ENCODE measurements at places on chromosomes 7 and 10. TPM values are rescaled to one million over a fixed set of nuclear protein-coding genes. Genes with fewer than 3 reads are reported as not detected.

The DCLRE1A gene
- 11.3 TPM for total RNA-seq

The MMD2 gene
- not detected for total RNA-seq

The NT5C3A gene
- total RNA-seq, result 9.5 TPM

The NFE2L3 gene
- total RNA-seq, result 1.9 TPM

The LRRTM3 gene
- total RNA-seq, result not detected

The RPEL1 gene
- total RNA-seq, result not detected

The TMEM225B gene
- 0.17 TPM for total RNA-seq

The FEZF1 gene
- not detected for total RNA-seq

The GHRHR gene
- 0.50 TPM for total RNA-seq

The LRRC4 gene
- total RNA-seq, result 0.75 TPM

The RET gene
- total RNA-seq, result 0.33 TPM

The GPR85 gene
- total RNA-seq, result 1.7 TPM

The TEX36 gene
- not detected for total RNA-seq

GRCh38 chr10:62926407-62926806, 110.2 kb upstream of the EGR2 start:
- no peak for DNase-seq

GRCh38 chr7:2141021-2141410, 91.7 kb downstream of the MAD1L1 start:
- no peak for DNase-seq

- no peak for DNase-seq
These were observed 168.4 kb downstream of the EVX1 start for GRCh38 chr7:27410812-27411544.

DNA sequence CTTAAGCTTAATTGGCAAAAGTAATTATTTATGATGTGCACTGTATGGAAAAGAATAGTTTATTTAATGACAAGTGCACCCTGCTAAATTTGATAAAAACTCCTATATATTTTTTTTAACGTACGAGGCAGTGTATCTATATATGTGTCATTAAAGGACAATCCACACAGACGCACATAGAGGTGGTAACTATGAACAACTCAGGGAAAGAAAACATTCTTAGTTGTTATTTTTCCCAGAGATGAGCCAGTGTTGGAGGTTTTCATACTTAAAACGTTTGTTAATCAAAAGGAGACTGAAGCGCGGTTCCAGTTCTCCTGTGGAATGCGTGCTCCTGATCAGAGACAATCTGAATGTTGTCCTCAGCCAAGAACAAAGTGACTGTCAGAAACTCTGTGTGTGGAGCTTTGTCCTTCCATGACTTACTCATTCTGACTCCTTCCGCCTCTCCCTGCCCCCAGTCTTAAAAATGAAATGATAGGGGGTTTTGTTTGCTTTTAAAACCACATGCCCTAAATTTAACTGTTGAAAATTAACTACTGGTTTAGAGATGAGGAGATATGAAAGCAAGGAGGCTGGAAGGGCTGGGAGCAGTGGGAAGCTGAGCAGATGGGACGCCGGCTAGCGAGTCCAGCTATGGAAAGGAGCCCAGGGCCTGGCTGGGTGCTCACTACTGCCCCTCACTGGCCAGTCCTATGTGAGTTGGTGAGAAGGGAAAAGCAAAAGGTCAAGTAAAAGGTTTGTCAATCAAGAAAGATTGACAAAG, 99.6 kb downstream of the SVIL start:
- no peak for DNase-seq

DNA sequence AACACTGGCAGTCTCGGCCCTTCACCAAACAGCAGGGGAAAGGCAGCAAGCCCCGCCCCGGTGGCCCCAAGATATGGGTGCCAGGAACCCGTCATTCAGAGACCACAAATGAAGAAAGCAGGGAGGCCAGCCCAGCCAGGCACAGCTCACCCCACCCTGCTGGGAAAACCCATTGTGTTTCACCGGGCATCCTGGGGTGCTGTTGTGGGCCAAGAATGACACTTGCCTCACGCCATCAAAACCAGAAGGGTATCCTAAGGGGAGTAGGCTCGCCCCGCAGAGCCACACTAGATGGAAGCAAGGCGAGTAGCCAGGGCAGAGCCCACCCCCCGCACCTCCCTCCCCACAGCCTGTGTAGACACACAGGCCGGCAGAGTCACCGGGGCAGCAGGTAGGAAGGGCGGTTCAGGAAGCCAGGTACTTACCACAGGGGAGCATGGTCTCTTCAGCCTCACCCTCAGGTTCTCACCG, 72.5 kb upstream of the KCNMA1 start:
- DNase-seq, result no peak

- DNase-seq, result no peak
These were observed 11.9 kb upstream of the LMOD2 start for GRCh38 chr7:123643495-123644441.

GRCh38 chr10:44835300-44835699, 75.8 kb upstream of the TMEM72 start:
- DNase-seq, result no peak

GRCh38 chr7:150446288-150446938, 4.0 kb upstream of the GIMAP8 start:
- no peak for DNase-seq

DNA sequence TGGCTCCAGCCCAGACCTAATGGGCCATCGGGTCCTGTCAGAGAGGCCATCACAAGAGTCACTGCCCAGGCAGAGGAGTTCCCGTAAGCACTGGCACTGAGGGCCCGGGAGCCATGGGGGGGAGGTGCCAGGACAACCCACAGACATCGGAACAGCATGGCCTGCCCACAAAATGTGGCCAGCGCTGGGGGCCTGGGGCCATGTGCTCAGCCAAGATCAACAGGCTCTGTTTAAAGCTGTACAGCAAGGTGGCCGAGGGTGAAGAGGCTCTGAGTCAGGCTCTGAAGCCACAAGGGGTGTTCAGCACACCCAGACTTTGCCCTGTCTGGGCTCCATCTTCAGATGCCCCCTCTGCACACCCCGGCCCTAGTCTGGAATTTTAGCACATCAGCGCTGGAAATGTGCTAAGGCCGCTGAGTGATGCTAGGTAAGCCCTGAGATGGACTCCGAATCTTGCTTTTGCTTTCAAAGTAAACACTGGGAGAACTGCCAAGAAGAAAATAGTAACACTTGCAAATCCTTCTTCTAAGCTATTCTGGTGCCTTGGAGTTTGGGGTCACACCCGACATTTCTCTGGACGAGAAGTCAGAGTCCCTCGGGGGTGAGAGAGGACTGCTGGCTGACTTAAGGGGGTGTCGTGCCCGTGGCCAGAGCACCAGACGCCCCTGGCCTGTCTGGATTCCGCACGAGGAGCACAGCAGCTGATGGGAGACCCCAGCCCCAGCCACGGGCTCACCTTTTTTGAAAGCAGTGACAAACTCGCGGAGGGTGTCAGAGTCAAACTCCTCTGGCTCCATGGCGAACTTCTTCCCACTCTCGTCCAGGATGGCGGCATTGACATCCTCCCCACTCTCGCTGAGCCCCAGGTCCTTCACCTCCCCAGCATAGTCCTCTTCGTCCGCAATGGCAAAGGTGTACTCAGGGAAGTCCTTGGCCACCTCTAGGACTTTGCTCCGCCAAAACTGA, 23.6 kb downstream of the PDIA4 start:
- no peak for DNase-seq

DNA sequence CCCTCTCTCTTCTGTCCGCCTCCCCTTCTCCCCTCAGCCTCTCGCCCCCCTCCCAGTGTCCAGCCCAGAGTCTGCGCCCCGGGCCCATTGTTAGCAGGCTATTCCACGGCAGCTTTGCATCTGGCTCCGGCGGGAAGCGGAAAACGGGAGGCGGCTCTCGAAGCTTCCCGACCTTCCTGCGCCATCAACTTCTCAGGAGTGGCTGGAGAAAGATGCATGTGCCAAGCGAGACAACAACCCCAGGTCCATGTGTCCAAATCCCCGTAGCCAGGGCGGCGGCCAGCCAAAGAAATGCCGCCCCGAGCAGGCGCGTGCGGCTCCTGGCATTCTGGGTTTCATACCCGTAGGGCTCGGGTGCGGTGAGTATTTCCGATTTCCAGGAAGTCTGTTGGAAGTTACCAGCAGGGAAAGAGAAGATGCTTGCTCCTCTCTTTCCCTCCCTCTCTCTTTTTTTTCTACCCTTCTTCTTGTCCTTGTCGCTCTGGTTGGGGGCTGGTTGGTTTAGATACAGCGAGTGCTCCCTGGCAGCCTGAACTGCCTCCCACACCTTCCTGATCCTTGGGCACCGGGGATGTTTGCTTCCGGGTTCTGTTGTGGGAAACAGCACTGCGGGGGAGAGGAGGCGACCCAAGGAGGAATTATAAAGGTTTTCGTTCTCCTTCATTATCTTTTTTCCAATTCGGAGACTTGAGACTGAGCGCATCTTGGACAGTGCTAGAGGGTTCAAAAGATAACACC, 1.2 kb upstream of the HOXA2 start:
- DNase-seq, result no peak

DNA sequence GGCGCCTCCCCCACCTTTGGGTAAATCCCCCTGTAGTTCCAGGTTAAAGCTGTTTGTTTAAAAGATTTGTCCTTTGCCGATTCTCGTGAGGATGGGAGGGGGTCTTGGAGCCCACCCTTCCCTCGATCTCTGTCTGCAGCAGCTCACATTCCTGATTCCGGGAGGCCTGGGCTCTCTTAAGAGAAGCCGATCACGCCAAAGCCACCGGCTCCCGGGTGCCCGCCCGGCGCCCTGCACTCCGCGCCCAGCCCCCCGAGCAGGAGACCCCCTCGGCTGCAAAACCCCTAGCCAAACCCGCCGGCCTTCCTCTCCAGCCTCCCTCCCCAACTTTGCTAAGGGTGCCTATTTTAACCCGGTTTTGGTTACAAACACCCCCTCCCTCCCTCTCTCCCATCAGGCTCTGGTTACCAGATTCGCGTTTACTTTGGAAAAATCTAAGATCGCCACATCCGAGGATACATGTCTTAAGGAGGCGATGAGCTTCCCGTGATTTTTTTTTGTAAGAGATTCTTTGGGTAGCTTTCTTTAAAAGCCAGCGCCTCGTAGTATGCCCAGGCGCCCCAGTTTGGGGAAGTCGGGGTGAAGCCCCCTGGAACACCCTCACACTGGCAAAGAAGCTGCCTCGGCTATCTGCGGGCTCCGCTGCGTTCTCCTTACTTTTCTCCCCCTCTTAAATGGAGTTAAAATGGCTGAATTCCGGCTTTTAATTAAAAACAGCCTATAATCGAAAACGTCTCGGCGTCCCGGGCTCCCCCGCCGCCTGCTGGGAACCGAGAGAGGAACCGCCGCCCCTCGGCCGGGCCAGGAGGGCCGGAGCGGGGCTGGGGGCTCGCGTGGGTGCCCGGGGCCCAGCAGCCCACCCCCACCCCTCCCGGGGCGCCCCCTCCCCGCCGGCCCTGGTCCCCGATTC, 983 bp downstream of the TNRC18 start:
- DNase-seq, result no peak

DNA sequence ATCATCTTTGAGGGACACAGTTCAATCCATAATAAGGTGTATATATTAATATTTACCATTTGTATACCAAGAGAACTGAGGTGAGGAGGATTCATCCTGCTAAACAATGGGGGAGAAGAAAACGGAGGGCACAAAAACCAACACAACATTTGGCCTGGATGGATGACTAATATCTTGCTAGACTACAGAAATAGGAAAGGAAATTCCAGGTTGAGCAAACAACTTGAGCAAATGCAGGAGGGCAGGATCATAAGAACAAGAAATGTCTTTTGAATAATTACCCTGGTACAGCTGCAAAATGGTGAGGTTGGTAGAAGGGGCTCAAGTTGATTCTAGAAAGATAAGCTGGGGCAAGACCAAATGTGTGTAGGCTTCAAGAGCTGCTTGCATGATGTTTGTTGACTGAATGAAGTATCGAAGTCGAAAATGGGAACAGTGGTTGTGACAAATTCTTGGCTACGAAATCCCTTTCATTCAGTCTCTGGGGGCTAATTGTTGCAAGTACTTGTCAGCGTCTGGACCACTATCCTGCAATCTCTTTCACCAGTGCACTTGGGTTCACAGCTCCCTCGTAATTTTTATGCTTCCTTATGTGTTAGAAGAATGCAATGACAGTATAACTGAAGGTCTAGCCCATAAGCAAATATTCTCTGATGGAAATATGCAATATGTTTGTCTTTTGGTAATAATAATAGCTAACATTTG, 176.2 kb downstream of the PTEN start:
- DNase-seq, result no peak

DNA sequence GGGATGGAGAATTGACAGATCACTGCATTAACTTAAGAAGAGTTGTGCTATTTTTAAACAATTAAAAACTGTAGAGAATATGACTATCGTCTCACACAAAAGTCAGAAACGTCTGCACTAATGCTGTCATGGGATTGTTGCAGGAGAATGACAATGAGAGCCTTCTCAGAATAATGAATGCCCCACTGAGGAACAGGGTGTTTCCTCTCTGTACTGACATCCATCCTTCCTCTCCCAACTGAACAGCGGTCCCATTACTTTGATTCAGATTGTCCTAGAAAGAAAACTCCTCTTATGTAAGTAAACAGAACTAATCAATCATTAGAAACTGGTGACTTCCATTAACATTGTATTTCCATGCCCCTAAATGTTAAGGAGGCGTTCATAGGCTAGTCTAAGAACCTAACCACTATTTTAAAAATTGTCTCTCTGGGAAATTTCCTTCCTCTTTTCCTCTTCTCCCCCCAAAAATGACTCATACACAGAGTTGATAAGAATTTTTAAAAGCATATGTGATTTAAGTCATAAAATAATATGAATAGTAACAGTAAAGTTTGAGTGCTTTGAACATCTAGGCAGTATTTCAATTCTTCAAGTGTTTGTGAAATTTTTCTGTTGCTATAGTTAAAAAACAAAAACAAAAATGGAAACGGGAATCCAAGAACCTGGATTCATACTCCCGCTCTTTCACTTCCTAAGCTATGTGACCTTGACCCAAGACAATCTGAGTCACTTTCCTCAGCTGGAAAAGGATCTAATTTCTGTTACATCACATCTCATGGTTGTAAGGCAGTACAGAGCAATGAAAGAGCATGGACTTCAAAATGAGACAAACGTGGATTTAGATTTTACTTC, 12.7 kb upstream of the MACC1 start:
- no peak for DNase-seq

- DNase-seq, result no peak
These were observed 153.3 kb downstream of the VWC2 start for GRCh38 chr7:49926720-49927119.

GRCh38 chr7:68547799-68548198, 1050.5 kb upstream of the AUTS2 start:
- no peak for DNase-seq

- DNase-seq, result peak; percentile 68
These were observed at the start of gene SLC29A4 for GRCh38 chr7:5282543-5283316. SLC29A4 (plus strand) TSS chr7:5282943; CDS start chr7:5287817, 4,874 bp downstream.

DNA sequence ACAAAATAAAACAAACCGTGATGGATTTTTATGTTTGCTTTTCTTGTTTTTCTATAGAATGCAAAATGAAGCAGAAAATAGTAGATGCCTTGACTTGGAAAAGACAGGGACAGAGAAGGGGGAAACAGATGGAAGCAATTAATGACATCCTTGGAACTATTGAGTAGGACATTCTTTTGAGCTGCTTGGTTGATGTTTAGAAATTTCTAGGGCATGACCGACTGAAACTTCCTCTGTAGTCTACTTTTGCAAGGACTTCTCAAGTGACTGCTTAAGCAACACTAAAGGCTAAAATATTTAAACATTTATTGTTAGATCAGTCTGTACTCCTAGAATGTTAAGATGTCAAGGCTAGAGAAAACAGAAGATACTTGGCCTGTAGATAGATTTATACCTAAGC, 49.4 kb downstream of the VCL start:
- DNase-seq, result no peak

GRCh38 chr10:70901276-70901878, 13.0 kb upstream of the PCBD1 start:
- no peak for DNase-seq

- no peak for DNase-seq
These were observed 81.0 kb upstream of the STK17A start for GRCh38 chr7:43501870-43502269.

GRCh38 chr10:96074776-96075175, 31.4 kb downstream of the CCNJ start:
- DNase-seq, result no peak
